ENCODE measurements at places on chromosomes 11 and 22. TPM values are rescaled to one million over a fixed set of nuclear protein-coding genes. Genes with fewer than 3 reads are reported as not detected.

CDKN1C gene
- 1.1 TPM for total RNA-seq

HTATIP2 gene
- 40.5 TPM for total RNA-seq

LMO1 gene
- not detected for total RNA-seq

HTR3B gene
- total RNA-seq = not detected

OR5A1 gene
- total RNA-seq = not detected

NDUFS8 gene
- total RNA-seq = 105 TPM

FREY1 gene
- total RNA-seq = 1.8 TPM

MRGPRX3 gene
- not detected for total RNA-seq

HORMAD2 gene
- total RNA-seq = not detected

MACROD1 gene
- total RNA-seq = 14.2 TPM

HOATZ gene
- not detected for total RNA-seq

SCGB1A1 gene
- total RNA-seq = not detected

CD3D gene
- total RNA-seq = 462 TPM

ANO9 gene
- 93.3 TPM for total RNA-seq

GAS2 gene
- total RNA-seq = 2.3 TPM

IGLL1 gene
- not detected for total RNA-seq

OR5B2 gene
- total RNA-seq = not detected

KCNJ5 gene
- not detected for total RNA-seq

OR52A1 gene
- total RNA-seq = not detected

APOA4 gene
- not detected for total RNA-seq

FOLR2 gene
- total RNA-seq = not detected

CARD18 gene
- total RNA-seq = not detected

POLA2 gene
- total RNA-seq = 37.6 TPM

C11orf87 gene
- total RNA-seq = not detected

TMA7B gene
- total RNA-seq = 5.3 TPM

MCAM gene
- total RNA-seq = 1.5 TPM

SERPING1 gene
- not detected for total RNA-seq

NRXN2 gene
- not detected for total RNA-seq

Measured in activated naive CD4-positive, alpha-beta T cell treated with anti-CD3 and anti-CD28 coated beads, Interleukin-2, amount 10 ng/mL, durations not matched to agents 5 hours and 36 hours (primary cell).